CD4-positive, alpha-beta T cell (primary cell): ENCODE measurements at places on chromosomes 4 and X.

- no peak overlapping the region for H3K4me3 ChIP-seq
- no peak overlapping the region for H3K27ac ChIP-seq
- no peaks in the 10 kb centered on the region for H3K27me3 ChIP-seq
- no peaks in the 10 kb centered on the region for H3K4me1 ChIP-seq
Measured at GRCh38 chrX:142089193-142089592, 115.9 kb downstream of the MAGEC2 start.

DNA sequence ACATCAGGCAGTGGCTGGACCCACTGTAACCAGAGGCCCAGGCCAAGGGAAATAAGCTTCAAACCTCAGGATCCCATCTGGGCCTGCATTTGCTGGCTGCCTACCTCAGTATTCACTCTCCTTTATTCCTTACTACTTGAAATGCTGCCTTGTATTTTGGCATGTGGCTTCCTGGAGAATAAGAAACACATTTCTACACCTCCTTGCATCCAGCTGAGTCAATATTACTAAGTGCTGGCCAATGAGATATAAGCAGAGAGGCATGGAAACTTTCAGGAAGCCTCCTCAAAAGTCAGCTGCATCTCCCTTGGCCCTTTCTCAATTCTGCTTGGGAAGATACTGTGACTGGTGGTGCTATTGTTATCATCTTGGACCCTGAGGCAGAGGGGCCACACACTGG lies 59.8 kb upstream of the RELL1 start:
- no peaks in the 10 kb centered on the region for H3K36me3 ChIP-seq
- H3K27me3 ChIP-seq: no peaks in the 10 kb centered on the region
- no peak overlapping the region for H3K4me3 ChIP-seq
- no peak for DNase-seq
- H3K27ac ChIP-seq: no peak overlapping the region
- no peaks in the 10 kb centered on the region for H3K4me1 ChIP-seq

GRCh38 chrX:15465347-15465746 lies 27.8 kb downstream of the PIR start:
- DNase-seq: no peak
- no peaks in the 10 kb centered on the region for H3K36me3 ChIP-seq
- H3K27ac ChIP-seq: no peak overlapping the region
- H3K27me3 ChIP-seq: no peaks in the 10 kb centered on the region

- DNase-seq: peak; percentile 27
- no peaks in the 10 kb centered on the region for H3K36me3 ChIP-seq
- no peak overlapping the region for H3K27ac ChIP-seq
- H3K4me1 ChIP-seq: peaks cover 32% of the 10 kb centered on the region
Measured at GRCh38 chrX:276581-277201, 4.5 kb upstream of the PLCXD1 start.

DNA sequence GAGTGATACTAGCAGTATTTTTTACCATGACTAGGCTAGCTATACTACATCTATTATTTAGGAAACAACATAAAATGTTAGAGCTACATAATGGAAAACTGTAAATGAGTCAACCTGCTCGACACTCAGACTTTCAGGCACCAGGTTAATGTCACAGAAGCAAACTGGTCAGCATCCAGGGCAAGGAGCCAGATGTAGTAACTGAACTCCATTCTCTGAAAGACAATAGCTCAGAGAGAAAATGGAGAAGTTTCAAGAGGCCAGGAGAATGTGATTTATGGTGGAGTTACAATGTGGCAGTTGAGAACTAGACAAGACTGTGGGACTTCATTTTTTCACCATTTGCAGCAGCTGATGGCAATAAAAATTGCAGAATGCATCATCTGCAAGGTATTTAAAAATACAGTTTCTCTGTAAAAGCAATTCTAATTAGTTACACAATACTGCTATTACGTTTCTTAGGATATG lies 342.7 kb upstream of the PABPC4L start:
- no peaks in the 10 kb centered on the region for H3K36me3 ChIP-seq
- H3K27me3 ChIP-seq: no peaks in the 10 kb centered on the region
- no peak for DNase-seq
- H3K4me1 ChIP-seq: no peaks in the 10 kb centered on the region
- no peak overlapping the region for H3K4me3 ChIP-seq

DNA sequence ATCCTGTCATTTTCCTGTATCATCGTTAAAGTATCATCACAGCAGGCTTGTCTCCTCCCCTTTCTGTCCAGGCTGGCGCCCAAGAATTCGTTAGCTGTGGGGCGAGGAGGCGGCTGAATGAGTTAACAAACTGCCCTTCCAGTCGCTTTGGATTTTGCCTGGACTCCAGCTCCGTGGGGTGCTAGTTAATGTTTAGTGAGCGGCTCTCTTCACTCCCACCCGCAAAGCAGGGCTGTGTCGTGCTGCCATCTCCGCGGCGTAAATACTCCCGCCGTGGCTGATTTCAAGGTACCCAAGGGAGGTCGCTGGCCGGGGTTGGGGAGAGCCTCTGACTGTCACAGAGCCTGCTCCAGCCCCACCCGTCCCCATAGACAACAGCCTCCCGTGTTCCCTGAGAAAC lies 44.9 kb upstream of the SPRY1 start:
- DNase-seq: no peak
- H3K27me3 ChIP-seq: no peaks in the 10 kb centered on the region
- no peaks in the 10 kb centered on the region for H3K36me3 ChIP-seq
- no peaks in the 10 kb centered on the region for H3K4me1 ChIP-seq
- no peak overlapping the region for H3K27ac ChIP-seq
- no peak overlapping the region for H3K4me3 ChIP-seq

- H3K36me3 ChIP-seq: no peaks in the 10 kb centered on the region
- peaks cover 81% of the 10 kb centered on the region for H3K27me3 ChIP-seq
- H3K4me3 ChIP-seq: no peak overlapping the region
- no peak overlapping the region for H3K27ac ChIP-seq
- H3K4me1 ChIP-seq: no peaks in the 10 kb centered on the region
Measured at GRCh38 chr4:8868321-8869001, 3.2 kb downstream of the HMX1 start.

GRCh38 chr4:8922481-8922880 lies 50.8 kb upstream of the HMX1 start:
- no peak overlapping the region for H3K4me3 ChIP-seq
- peaks cover 5% of the 10 kb centered on the region for H3K4me1 ChIP-seq
- no peaks in the 10 kb centered on the region for H3K36me3 ChIP-seq
